Psoas muscle (tissue), 8 donors: ENCODE measurements at places on chromosomes 7 and 10.

- no peak for DNase-seq
- H3K27ac ChIP-seq, result no peak overlapping the region
- H3K27me3 ChIP-seq, result no peaks in the 10 kb centered on the region
Observed at GRCh38 chr10:124225467-124226270, 132.3 kb upstream of the CHST15 start.

DNA sequence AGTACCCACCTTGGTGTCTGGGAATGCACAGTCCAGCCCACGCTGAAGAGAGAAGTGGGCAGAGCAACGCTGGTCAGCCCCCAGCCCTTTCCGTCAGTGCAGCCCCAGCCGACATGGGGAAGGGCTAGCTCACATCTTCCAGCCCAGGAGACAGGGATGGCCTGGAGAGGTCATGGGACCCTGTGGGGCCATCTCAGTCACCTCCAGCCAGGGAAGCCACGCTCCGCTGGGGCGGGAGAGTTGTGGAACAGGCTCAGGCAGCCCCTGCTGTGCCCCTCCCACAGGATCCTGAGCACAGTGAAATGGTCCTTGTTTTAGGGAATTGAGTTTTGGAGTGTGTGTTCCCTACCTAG, 85.1 kb downstream of the PAXIP1 start:
- H3K27me3 ChIP-seq, result no peaks in the 10 kb centered on the region
- H3K36me3 ChIP-seq, result no peaks in the 10 kb centered on the region
- H3K4me1 ChIP-seq, result no peaks in the 10 kb centered on the region
- H3K27ac ChIP-seq, result no peak overlapping the region
- H3K4me3 ChIP-seq, result no peak overlapping the region
- no peak for DNase-seq

DNA sequence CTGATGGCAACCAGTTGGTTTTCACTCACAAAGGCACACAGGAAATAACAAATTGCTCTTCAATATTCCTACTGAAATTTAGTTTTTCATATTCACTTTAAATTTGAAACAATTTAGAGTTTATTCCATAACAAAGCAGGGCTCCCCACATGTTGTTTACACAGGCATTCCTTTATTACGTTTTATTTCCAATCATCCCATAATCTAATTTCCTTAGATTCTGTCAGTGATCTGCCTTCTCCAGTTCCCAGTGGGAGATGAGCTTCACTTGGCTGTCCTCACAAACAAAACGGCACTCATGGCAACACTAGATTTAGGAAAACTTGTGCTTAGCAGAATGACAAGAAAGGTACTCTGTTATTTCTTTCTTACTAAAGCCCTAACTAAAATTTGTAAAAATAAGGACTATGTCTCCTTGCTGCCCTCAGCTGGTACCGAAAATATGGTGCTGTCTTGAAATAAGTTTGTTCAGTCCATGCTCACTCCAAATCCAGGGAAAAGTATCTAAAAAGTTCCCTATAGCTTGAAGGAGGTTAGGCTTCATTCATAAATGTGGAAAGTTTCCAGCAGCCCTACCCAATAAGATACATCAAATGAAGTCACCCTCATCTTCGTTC, 23.0 kb downstream of the PHYH start:
- H3K27me3 ChIP-seq, result no peaks in the 10 kb centered on the region
- no peak overlapping the region for H3K4me3 ChIP-seq
- no peak for DNase-seq
- H3K4me1 ChIP-seq, result peaks cover 15% of the 10 kb centered on the region
- H3K36me3 ChIP-seq, result peaks cover 5% of the 10 kb centered on the region
- H3K27ac ChIP-seq, result no peak overlapping the region

DNA sequence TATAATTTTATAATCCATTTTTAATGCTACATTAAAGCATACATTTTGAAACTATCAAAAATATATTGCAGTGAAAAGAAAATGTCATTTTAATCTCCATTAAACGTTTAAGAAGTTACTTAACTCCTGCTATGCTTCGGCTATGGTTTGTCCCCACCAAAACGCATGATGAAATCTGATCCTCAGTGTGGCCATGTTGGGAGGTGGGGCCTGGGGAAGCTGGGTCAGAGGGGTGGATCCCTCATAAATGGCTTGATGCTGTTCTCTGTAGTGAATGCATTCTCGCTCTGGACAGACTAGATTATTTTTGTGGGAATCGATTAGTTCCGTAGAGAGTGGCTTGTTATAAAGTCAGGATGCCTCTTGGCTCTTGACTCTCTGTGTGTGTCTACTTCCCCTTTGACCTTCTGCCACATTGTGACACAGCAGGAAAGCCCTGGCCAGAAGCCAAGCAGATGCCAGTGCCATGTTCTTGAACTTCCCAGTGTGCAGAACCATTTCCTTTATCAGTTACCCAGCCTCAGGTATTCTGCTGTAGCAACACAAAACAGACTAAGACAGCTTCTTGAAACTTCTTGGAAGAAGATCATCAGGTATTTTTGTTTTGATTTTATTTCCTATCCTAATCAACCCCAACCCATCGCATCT, 77.8 kb downstream of the TCERG1L start:
- no peaks in the 10 kb centered on the region for H3K36me3 ChIP-seq
- H3K27me3 ChIP-seq, result peaks cover 3% of the 10 kb centered on the region
- H3K27ac ChIP-seq, result no peak overlapping the region
- DNase-seq, result no peak

DNA sequence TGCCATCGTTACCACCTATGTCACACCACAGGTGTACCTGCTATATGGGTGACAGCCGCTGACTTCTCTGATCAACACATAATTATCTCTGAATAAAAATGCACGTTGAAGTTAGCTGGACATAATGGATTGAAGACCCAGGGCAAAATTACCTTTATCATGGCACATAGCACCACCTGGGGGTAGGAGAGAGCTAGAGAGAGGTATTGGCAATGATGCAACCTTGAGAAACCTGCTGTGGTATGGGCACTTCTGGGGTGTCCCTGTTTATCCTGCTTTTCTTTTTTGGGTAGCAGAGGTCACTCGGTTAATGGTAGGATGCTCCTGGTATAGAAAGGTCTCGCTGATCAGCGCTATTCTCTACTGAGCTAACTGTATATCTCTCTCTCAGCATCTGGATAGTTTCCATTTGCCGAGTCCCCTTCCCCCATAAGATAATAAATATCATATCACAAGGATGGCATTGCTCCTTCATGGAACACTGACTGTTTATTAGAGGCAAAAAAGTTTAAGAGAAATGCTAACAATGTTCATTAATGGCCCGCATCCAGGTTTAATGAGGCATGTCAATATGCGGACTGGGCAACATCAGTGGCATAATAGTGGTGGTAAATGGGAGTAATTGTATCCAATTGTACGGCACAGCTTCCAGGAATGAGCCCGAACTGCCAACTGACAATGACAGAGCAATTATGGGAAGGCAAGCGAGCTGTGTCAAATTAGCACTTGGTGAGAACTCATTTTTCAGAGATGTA, 323.1 kb downstream of the TFEC start:
- no peak for DNase-seq
- H3K27me3 ChIP-seq, result no peaks in the 10 kb centered on the region
- no peak overlapping the region for H3K27ac ChIP-seq
- no peaks in the 10 kb centered on the region for H3K36me3 ChIP-seq
- H3K4me1 ChIP-seq, result no peaks in the 10 kb centered on the region
- no peak overlapping the region for H3K4me3 ChIP-seq

DNA sequence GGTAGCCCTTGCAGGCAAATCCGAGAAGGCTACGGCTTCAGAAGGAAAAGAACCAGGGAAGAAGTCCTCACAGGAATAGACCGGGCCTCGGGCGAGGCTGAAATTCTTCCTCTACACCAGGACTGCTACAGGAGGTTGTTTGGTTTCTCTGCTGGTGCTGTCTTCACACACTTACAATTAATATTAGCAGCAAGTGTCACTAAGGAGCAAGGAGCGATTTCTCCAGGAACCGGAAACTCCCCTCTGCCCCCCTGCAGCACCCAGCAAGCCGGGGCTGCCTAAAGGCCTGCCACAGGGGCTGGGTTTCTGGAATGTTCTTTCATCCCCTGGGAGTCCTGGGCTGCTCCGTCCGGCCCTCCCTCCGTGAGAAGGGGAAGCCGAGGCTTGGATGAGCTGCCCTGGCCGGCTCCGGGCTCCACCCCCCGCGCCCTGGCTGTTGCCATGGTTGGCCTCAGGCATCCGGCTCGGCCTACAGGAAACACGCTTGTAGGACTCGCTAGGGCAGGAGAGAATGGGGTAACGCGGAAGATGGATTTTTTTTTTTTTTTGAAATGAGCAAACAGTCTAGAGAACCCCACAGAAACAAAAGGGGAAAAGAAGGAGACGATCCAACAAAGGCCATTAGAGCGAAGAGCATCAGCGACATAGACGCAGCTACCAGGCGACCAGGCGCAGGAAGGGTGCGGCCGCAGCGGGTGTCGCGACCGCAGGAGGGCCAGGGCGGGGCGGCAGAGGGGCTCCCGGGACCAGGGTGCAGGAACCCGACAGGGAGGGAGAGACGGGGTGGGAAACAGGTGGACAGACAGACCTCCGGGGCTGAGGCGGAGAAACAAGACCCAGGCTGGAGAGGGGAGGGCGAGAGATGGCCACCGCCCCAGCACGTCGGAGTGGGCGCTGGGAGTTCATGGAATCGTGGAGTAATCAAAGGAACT, 33.0 kb downstream of the EN2 start:
- peaks cover 13% of the 10 kb centered on the region for H3K27me3 ChIP-seq
- no peaks in the 10 kb centered on the region for H3K4me1 ChIP-seq
- peak overlapping the region; percentile 52 for H3K4me3 ChIP-seq
- peak; percentile 64 for DNase-seq
- no peaks in the 10 kb centered on the region for H3K36me3 ChIP-seq

DNA sequence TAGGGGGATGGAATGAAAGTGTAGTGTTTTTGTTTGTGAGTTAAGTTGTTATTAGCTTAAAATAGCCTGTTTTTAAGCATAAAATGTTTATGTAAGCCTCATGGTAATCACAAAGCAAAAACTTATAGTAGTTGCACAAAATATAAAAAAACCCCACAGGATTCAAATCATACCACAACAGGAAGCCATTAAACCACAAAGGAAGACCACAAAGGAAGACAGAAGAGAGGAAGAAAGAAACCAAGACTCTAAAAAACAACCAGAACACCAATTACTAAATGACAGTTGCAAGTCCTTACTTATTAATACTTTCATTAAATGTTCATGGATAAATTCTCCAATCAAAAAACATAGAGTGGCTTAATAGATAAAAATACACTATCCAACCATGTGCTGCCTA, 63.6 kb downstream of the ANKRD7 start:
- H3K36me3 ChIP-seq, result no peaks in the 10 kb centered on the region
- H3K27me3 ChIP-seq, result no peaks in the 10 kb centered on the region

- DNase-seq, result no peak
- no peaks in the 10 kb centered on the region for H3K27me3 ChIP-seq
- H3K4me3 ChIP-seq, result no peak overlapping the region
- H3K4me1 ChIP-seq, result no peaks in the 10 kb centered on the region
- no peaks in the 10 kb centered on the region for H3K36me3 ChIP-seq
Observed at GRCh38 chr10:43685744-43686143, 37.1 kb upstream of the ZNF32 start.

GRCh38 chr10:132765435-132765834, 20.5 kb downstream of the NKX6-2 start:
- H3K36me3 ChIP-seq, result no peaks in the 10 kb centered on the region
- no peak overlapping the region for H3K27ac ChIP-seq
- H3K4me1 ChIP-seq, result no peaks in the 10 kb centered on the region
- no peak overlapping the region for H3K4me3 ChIP-seq

DNA sequence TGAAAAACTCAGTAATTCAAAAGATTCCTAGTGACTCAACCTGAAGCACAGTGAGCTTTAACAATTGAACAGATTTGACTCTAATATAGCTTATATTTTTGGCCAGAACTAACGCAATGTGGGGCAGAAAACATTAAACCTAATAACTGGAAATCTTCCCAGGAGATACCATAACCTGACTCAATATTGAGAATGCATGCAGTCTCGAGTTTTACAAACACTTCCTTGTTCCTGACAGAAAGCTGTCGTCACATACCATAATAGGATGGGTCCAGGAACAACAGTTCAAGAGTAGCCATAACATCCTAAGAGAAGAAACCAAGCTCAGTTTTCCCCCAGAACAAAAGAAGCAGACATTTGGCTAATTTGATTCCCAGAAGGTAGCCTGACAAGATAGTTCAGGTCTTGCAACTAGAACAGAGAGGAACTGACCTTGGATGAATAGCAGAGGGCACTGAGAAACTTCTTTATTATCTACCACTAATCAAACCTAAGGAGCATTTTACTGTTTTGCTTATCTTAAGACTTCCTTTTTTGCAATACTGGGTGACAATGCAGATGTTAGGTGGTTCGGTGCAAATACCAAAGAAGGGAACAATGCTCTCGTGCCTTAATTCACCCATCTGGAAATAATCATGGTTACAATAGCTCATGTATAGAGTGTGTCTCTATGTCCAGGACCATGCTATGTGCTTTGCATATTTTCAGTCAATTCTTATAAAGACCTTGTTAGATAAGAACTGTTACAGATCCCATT, 38.6 kb upstream of the ACSL5 start:
- no peak for DNase-seq
- no peaks in the 10 kb centered on the region for H3K27me3 ChIP-seq
- H3K36me3 ChIP-seq, result no peaks in the 10 kb centered on the region
- no peaks in the 10 kb centered on the region for H3K4me1 ChIP-seq
- no peak overlapping the region for H3K4me3 ChIP-seq

- no peaks in the 10 kb centered on the region for H3K36me3 ChIP-seq
- peaks cover 4% of the 10 kb centered on the region for H3K4me1 ChIP-seq
- no peaks in the 10 kb centered on the region for H3K27me3 ChIP-seq
- H3K27ac ChIP-seq, result no peak overlapping the region
- DNase-seq, result no peak
- H3K4me3 ChIP-seq, result no peak overlapping the region
Observed at GRCh38 chr7:28530175-28530802, 118.0 kb downstream of the CREB5 start.

GRCh38 chr7:18552943-18553604, 57.5 kb downstream of the HDAC9 start:
- H3K36me3 ChIP-seq, result no peaks in the 10 kb centered on the region
- H3K27me3 ChIP-seq, result no peaks in the 10 kb centered on the region
- peak overlapping the region; percentile 29 for H3K4me3 ChIP-seq
- DNase-seq, result no peak
- peak overlapping the region; percentile 4 for H3K27ac ChIP-seq

GRCh38 chr7:116021237-116021636, 9.3 kb downstream of the TFEC start:
- H3K4me1 ChIP-seq, result no peaks in the 10 kb centered on the region
- H3K36me3 ChIP-seq, result no peaks in the 10 kb centered on the region
- no peak overlapping the region for H3K4me3 ChIP-seq
- H3K27me3 ChIP-seq, result no peaks in the 10 kb centered on the region
- no peak overlapping the region for H3K27ac ChIP-seq

GRCh38 chr10:129605986-129606518, 139.0 kb downstream of the MGMT start:
- H3K36me3 ChIP-seq, result no peaks in the 10 kb centered on the region
- H3K4me3 ChIP-seq, result peak overlapping the region; percentile 19

- H3K27ac ChIP-seq, result peak overlapping the region; percentile 98
- DNase-seq, result peak; percentile 87
- no peaks in the 10 kb centered on the region for H3K27me3 ChIP-seq
- no peaks in the 10 kb centered on the region for H3K36me3 ChIP-seq
- peak overlapping the region; percentile 81 for H3K4me3 ChIP-seq
- H3K4me1 ChIP-seq, result peaks cover 75% of the 10 kb centered on the region
Observed at GRCh38 chr10:102775935-102776669, 32.4 kb downstream of the WBP1L start.
